ENCODE measurements at places on chromosomes 7 and 10. TPM values are rescaled to one million over a fixed set of nuclear protein-coding genes. Genes with fewer than 3 reads are reported as not detected.
A peak's percentile ranks its signal among the peaks of the same experiment; 100 is the strongest.

Gene CC2D2B
- total RNA-seq: 0.22 TPM

Gene SPDYE16
- not detected for total RNA-seq

Gene PCGF6
- 28.8 TPM for total RNA-seq

Gene PVRIG
- total RNA-seq: not detected

- DNase-seq: no peak
Observed at GRCh38 chr7:98283887-98284222, 2.4 kb downstream of the BRI3 start.

DNA sequence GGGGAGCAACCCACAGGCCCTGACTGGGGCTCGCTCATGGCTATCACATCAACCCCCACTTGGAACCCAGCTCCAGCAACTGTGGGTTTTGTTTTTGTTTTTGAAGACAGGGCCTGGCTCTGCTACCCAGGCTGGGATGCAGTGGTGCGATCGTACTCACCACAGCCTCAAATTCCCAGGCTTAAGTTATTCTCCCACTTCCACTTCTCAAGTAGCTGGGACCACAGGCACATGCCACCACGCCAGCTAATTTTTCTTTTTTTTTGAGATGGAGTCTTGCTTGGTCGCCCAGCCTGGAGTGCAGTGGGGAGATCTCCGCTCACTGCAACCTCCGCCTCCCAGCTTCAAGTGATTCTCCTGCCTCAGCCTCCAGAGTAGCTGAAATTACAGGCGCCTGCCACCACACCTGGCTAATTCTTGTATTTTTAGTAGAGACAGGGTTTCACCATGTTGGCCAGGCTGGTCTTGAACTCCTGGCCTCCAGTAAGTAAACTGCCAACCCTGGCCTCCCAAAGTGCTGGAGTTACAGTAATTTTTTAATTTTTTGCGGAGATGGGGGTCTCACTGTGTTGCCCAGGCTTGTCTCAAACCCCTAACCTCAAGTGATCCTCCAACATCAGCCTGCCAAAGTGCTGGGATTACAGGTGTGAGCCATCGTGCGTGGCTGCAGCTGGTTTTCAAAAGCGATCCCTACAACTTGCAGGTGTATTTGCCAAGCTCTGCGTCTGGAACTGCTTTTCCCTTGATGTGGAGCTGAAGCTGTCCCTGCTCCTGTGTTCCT, 228.7 kb downstream of the SKIDA1 start:
- DNase-seq: peak; percentile 31

- DNase-seq: no peak
Observed at GRCh38 chr10:87729940-87730339, 70.3 kb downstream of the PAPSS2 start.

- DNase-seq: no peak
Observed at GRCh38 chr7:28919510-28919909, 38.6 kb downstream of the TRIL start.

- DNase-seq: no peak
Observed at GRCh38 chr10:119812684-119813083, 60.0 kb downstream of the MCMBP start.

DNA sequence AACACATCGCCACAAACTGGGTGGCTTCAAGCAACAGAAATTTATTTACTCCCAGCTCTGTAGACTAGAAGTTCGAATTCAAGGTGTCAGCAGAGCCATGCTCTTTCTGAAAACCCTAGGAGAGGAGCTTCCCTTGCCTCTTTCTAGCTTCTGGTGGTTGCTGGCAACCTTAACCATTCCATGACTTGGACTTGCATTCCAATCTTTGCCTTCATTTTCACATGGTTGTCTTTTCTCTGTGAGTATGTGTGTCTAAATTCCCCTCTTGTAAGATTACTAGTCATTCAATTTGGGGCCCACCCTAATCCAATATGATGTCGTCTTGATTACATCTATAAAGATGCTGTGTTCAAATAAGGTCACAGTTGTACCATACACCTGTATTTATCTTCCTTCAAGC, 65.9 kb upstream of the PRKG1 start:
- DNase-seq: no peak

- DNase-seq: no peak
Observed at GRCh38 chr10:126730856-126731609, 60.5 kb upstream of the C10orf90 start.

DNA sequence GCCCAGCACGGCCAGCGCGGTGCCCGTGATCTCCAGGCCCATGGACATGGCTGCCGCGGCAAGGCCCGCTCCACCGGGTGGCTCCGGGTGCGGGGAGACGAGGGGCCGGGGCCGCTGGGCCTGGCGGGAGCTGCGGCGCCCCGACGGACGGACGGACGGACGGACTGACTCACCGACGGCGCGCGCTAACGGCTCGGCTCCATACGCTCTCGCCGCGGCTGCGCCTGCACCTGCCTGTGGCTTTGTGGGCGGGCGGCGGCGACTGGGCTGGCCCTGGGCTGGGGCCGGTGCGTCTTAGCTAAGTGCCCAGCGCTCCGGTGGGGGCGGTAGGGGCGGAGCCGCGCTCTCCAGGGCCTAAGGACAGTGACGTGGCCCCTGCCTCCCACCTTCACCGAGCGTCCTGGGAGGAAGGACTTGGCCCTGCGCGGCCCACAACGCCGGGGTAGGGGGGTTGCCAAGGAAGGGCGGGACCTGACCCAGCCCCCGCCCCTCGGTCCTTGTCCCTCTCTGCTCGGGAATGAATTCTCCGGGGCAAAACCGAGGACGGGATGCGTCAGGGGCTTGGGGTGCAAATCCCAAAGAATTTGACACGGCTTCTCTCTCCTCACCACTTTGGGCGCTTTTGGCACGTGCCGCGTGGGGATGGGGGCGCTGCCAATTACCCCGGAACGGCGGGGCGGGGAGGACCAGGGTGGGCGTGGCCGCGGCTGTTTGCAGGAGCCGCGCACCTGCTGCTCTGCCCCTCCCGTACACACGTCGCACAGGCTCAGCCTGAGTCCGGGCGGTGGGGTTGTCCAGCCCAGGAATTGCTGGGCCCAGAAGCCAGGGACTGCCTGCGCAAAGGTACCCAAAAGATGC, at the start of gene CLDN3:
Gene CLDN3, minus strand, starts transcription at position 269 of the 858 bp plus-strand sequence. Its CDS starts 221 bp downstream, at position 48.
- peak; percentile 88 for DNase-seq

GRCh38 chr7:93029056-93029455, 88.7 kb downstream of the SAMD9 start:
- DNase-seq: no peak

GRCh38 chr7:111031916-111032315, 59.0 kb upstream of the LRRN3 start:
- no peak for DNase-seq

- DNase-seq: peak; percentile 58
Observed at GRCh38 chr7:101940830-101941229, 123.4 kb downstream of the CUX1 start.

- DNase-seq: no peak
Observed at GRCh38 chr7:125279961-125280360, 350.3 kb upstream of the POT1 start.

GRCh38 chr10:57506414-57507094, 761.1 kb downstream of the IPMK start:
- no peak for DNase-seq

- DNase-seq: no peak
Observed at GRCh38 chr7:139078911-139079310, 30.6 kb downstream of the ZC3HAV1 start.

DNA sequence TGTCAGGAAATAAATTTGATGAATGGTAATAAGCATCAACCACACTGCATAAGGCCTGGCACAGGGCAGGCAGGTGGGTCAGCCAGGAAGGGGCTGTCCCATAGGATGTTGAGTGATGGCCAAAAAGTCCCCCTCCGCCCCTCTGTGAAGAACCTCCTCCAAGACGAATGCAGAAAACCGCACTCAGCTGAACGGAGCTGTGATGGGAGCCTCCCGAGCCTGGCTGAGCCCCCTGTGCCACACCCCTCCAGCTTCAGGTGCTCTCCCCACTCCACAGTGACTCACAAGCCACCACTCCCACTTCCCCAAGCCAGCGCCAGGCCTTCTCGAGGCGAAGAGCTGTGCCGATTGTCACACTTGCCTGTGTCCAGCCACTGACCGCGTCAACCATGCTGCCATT, 184.2 kb downstream of the MAD1L1 start:
- DNase-seq: no peak

GRCh38 chr7:16753102-16753931, at the start of gene TSPAN13:
TSS of gene TSPAN13 (plus strand) at chr7:16753755. CDS start at chr7:16753968, 213 bp downstream.
- peak; percentile 96 for DNase-seq
